ENCODE measurements at places on chromosomes 11 and 22.

DNA sequence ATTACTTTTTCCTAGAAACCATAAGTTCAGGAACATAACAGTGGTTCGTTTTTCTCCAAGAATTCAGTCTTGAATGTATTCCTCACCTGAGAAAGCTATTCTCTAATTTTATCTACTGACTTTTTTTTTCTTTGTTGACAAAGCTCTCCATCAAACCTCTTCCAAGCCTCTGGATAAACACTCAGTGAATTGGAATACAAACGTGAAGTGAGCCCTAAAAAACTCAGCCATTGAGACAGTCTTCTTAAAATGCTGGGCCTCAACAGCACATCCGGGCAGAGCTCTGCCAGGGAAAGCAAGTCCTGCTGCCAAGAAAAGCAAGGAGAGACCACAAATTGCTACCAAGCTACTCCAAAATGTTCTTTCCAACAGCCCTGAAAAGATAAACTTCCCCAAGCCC lies 7.7 kb upstream of the SLC1A2 start:
- no peak for DNase-seq

- peak; percentile 74 for DNase-seq
Measured at GRCh38 chr11:67248653-67249052, 17.6 kb upstream of the GRK2 start.

DNA sequence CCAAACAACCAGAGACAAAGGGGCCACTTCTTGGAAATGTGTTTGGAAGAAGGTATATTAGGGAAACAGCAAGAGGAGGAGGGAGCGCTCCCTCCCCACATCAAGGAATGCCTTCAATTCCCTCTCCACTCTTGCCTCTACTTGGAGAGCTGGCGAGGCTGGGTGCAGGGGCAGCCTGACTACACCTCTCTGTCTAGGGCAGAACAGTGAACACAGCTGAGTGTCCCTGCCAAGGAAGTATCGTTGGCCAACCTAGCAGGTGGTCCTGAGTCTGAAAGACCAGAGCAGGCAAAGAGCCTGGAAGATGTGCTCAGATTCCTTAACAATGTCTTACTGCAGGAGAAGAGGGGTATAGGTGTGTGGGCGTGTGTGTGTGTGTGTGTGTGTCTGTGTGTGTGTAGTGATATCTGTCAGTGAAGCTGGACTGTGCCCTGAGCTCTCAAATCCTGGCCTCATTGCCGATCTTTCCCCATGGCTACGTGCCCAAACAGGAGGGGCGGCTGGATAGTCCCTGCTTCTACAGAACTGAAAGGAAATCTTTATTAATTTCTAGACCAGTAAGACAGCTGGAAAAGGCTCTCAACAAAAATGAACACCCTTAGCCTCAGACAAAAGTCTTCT lies 46.8 kb downstream of the PAMR1 start:
- no peak for DNase-seq

GRCh38 chr22:24494528-24495364 lies at the start of gene UPB1:
UPB1 (plus strand) TSS chr22:24495332; CDS start chr22:24495404, 72 bp downstream.
- DNase-seq: peak; percentile 60

DNA sequence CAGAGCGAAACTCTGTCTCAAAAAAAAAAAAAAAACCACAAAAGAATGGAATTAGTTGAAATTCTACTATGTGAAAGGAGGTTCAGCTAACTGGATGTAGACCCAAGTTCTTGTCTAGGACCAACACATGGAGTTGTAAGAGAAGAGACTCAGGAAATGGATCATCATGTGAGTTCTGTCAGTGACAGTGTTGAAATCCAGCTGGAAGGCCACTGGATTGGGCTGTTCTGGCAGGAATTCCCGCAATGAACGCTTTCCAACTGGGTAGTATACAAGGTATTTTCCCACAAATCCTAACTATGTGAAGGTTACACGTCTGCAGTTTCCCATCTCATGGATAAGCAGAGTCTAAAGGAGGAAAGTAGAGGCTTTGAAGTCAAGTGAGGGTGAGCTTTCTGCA lies 151.2 kb downstream of the MAML2 start:
- no peak for DNase-seq

GRCh38 chr11:12155696-12156095 lies 45.3 kb downstream of the MICAL2 start:
- DNase-seq: no peak

DNA sequence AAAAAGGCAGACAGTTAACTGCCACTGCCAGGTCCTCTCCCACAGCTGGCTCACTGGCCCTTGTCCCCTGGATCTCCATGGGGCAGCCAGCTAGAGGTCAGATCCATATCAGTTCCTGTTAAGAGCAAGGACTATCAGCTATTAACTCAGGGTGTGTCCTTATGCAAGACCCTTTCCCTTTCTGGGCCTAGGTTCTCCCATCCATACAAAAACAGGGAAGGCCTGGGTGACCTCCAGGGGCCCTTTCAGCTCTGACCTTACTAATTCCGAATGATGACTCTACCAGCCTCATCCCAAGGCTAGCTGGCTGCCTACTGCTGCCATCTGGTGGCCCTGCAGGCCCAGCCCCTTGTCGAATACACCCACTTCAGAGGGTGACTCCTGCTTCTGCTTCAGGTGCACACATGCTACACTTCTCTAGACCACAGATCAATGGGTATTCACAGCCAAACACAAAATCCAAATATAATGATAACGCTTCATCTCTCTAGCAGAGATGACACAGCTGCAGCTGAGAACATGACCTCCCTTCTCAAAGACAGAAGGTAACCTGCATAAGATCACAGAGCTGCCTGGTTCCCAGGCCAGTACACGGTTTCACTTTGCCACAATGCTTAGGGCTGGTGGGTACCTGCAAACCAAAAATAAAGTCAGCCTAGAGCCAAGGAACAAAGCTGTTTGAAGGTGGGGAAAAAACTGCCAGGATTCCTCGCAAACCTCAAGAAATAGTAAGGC lies 34.1 kb downstream of the SERGEF start:
- DNase-seq: no peak

DNA sequence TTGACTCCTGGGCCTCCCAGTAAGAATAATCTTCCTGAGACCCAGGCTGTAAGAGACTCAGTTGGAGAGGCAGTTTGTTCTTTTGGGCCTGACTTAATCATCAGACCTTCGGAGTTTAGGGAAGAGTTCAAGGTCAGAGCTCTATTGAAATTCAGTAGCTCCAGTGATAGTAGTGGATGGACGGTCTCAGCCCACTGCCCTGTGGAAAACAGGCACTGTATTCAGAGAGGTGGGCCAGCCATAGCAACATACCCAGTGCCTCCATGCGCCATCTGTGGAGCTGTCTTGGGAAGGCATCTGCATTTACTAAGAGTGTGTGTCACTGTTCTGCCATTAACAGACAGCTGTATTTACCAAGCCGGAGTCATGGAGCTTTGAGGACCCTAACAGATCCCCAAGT lies 2.9 kb downstream of the SMARCB1 start:
- DNase-seq: no peak

DNA sequence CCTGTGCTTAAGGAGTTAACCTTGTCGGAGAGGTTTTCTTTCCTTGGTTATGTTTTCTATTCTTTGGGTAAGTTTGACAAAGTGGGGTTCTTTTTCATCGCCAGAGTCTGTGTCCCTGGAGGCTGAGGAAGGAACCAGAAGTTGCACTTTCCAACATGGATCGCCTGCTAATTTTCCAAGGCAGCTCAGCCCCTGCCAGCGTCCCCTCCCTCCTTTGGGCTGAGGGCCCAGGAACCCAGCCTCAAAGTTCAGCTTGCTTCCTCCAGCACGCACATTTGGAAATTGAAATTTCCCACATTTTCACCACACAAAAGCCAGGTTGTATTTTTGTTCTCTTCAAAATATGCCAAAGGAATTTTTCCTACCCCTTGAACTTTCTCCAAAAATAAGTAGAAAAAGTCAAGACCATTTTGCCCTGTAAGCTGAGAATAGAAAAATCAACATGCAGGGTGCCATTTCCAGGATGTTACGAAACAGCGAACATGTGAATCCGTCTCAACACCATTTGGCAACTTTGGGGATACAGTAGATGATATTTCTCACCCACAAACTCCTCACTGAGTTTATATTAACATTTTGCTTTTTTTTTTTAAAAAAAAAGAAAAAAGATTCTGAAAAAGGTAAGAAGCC lies 343.5 kb downstream of the TENM4 start:
- DNase-seq: no peak

DNA sequence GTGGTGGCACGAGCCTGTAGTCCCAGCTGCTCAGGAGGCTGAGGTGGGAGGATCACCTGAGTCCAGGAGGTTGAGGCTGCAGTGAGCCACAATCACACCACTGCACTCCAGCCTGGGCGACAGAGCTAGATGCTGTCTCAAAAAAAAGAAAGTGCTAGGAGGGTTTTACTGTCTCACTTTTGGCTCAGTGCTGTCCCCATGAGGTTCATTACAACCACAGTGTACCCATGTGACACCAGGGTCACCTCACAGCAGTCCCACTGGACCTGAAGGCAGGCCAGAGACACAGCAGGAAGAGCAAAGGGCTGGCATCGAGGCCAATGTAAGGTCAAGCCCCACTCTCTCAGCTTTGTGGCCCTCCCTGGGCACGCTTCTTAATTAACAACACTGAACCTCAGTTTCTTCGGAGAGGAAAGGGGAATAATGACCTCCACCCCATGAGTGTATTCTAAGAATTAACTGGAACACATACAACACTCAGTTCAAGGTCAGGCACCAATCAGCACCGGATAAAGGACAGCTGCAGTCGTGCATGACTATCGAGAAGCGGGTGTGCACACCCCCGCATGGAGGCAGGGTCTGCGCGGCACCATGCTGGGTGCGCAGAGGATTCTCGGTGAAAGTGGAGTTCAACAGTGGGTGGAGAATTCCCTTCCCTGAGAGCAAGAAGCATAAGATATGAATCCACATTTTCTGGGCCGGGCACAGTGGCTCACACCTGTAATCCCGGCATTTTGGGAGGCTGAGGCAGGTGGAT lies 30.9 kb upstream of the BAIAP2L2 start:
- DNase-seq: peak; percentile 31

DNA sequence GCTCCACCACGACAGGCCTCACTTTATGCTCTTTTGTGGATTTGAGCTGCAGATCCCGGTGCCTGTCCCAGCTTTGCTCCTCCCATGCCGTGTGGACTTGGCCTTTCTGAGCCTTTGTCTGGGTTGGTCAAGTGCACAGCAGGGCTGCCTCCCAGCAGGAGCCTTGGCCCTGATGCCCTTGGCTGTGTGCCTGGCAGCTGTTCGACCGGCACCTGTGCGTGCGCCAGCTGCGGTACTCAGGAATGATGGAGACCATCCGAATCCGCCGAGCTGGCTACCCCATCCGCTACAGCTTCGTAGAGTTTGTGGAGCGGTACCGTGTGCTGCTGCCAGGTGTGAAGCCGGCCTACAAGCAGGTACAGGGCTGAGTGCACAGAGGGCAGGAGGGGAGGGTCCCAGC lies 46.5 kb downstream of the MYO7A start:
- no peak for DNase-seq

- DNase-seq: no peak
Measured at GRCh38 chr11:11535611-11536010, 86.2 kb downstream of the GALNT18 start.

DNA sequence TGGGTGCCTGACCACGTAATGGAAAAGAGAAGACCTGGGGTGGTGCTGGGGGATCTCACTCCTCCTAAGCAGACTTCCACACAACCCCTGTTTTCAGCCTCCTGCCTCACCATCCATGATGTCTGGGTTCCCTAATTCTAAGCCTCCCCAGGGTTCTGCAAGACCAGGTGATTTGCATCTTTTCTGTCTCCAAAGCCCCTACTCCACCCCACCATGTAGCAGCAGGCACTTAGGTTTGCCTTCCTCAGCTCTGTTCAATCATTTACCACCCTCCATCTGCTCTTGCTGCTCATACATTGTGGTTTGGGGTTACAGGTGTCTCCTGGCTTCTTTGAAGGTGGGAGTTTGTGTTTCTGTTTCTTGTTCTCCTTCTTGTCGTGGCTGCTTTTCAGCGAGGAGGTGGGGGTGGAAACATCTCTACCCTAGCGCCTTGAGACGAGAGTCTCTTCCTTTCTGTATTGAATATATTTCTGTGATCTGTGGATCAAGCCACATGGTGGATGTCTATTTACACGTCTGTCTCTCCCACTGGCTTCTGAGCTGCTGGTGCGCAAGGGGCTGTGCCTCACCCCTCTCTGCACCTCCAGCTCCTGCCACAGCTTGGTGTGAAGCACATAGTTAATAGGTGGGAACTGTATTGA lies 6.6 kb upstream of the SSTR3 start:
- no peak for DNase-seq

GRCh38 chr11:81135570-81135969 lies 1598.1 kb downstream of the FAM181B start:
- no peak for DNase-seq

DNA sequence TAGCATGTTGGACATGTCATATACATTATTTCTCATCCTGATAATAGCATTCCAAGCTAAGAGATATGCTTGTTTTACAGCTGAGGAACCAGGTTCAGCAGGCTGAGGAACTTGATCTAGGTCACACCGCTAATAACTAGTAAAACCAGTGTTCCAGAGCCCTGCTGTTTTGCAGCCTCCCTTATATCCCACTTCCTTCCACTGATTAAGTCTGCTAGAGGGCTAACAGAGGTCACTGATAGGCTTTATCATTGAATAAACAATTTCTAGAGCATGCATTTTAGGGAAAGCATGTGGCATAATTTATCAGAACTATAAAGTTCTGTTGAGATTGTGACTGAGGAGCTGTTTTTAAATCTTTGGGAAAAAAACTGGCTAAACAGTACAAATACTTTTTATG lies 54.0 kb downstream of the UVRAG start:
- DNase-seq: no peak

DNA sequence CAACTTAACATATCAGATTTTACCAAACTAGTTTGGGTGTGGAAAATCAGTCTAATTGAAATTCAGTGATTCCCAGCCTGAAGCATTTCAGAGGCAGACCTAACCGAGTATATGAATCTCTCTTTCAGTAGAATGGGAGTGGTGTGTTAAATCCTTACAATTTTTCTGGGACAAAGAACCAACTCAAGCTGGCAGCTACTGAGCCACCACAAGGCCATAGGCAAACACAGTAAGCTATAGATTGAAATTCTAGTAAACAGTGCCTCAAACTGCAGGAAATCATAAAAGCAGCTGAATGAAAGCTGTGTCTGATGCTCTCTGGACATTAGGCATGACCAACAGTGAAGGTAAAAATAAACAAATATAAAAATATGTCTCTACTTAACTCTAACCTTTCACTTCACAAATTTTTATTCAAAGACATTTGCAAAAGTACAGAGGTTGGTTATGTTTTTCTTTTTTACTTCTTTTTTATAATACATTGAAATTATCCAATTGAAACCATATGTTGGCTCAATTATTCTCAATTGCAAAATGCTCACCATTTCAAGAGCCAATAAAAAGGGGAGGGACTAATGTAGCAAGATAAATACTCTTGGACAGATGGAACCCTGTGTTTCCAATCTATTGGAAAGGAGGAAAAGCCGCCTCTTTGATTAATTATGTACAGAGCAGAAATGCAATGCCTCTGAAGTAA lies 35.8 kb upstream of the FIBIN start:
- DNase-seq: no peak

GRCh38 chr22:17402293-17402692 lies 33.0 kb downstream of the CECR2 start:
- DNase-seq: no peak

DNA sequence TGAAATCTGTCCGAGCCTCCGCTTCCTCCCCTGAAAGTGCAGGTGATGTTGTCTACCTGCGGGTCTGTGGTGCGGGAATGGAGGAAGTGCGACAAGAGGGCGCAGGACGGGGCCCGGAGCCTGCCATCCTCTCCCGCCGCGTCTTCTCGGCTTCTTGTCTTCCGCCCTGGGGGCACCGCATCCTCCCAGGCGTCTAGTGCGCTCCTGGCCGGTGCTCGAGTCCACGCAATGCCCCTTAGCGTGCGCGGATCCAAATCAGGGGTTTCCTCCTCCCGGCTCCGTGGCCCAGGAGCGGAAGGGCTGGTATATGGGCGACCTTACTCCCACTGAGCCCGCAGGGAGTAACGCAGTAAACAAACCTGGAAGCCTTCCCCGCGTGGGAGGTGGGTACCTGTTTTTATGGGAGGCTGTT lies 405 bp downstream of the SFI1 start:
- DNase-seq: peak; percentile 73

All from upper lobe of right lung (tissue), 1 donor.